Activated effector memory CD4-positive, alpha-beta T cell treated with anti-CD3 and anti-CD28 coated beads, Interleukin-2, amount 50 U/mL, for 16 hours (primary cell): ENCODE measurements at places on chromosomes 5 and 9.

GRCh38 chr5:158881091-158881880 lies 218.4 kb downstream of the EBF1 start:
- DNase-seq: no peak

GRCh38 chr5:128586848-128587247 lies 48.8 kb upstream of the FBN2 start:
- DNase-seq: no peak

DNA sequence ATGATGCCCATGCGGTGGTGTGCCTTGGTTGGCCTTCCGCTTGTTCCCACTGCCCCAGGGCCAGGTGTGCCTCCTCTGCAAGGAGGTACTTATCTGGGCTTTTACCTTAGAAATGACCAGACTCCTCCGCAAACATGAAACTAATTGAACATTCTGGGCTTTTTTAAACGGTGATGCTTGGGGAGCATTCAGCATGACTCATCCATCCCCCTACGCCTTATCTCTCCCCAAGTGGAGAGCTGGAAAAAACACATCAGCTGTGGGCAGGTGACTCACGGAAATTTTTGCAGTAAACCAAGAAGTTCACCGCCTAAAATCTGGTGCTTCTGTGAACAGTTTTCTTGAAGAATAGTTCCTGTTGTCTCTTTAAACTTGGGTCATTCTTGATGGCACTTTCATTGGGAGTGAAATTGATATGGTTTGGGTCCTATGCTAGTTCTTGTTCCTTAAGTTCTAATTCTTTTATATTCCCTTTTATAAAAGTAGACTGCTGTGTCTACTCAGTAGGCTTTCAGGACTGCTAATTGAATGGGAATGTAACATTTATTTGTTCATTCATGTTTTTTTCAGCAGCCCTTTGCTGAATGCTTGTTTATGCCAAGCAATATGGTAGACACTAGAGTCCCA lies 39.6 kb downstream of the SFXN1 start:
- peak; percentile 93 for DNase-seq

GRCh38 chr5:80756292-80756691 lies 101.5 kb upstream of the DHFR start:
- DNase-seq: no peak

- peak; percentile 45 for DNase-seq
Observed at GRCh38 chr9:93680443-93681268, 104.3 kb downstream of the PHF2 start.

DNA sequence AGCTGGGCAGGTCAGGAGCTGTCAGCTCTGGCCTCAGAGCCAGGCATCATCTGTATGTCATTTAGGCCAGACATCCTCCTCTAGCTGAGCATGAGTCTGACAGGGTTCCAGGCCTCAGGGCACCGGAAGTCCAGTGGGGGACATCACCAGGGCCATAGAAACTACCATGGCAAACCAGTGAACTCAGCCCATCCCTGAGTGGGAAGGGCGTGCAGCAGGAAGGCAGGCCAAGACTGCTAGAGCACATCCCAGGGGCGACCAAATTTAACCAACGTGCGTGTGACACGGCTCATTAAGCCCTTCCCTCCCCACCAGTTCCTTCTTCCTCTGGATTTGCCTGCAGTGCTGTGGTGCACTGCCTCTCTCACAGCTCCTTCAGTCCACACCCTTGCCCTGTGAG lies 75.9 kb downstream of the COL27A1 start:
- no peak for DNase-seq

DNA sequence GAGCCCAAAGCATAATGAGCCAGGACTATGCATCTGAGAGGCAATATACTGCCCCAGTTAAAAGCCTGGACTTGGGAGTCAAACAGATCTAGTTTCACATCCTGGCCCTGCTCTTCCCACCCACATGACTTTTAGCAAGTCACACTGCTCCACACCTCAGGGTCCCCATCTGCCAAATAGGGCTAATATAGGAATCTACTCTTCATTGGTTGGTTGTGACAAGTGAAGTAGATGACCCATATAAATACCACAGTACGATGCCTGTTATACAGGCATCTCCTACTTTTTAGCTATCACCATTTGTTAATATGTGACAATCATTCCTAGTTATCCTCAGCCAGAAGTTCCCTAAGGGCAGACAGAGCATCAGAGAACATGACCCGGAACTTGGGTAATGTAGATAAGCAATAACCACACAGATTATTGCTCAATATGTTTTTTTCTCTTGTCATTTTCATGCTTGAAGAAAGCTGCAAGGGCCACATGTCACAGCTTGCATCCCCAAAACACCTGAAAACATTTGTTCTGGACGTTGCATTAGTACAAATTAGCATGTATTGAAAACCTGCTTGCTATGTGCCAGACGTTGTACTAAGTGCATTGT lies 20.4 kb downstream of the ADAM19 start:
- no peak for DNase-seq
